ENCODE measurements at places on chromosomes 6 and 20.
A peak's percentile ranks its signal among the peaks of the same experiment; 100 is the strongest.

DNA sequence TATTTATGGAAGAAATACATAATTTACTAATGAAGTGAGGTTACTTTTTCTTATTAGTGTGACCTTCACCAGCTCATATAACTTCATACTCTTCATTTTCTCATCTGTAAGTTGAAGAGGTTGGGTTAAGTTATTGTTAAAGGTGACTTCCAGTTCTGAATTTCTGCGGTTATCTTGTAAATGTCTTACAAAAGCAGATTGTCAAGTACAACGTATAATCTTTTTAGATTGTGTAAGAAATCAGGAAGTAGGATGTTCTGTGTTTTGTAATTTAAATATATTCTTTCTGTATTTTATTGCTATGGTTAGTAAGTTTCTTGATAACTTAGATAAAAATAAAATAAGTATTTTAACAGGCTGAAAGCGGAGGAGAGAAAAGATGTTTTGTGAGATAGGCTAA lies 12.0 kb downstream of the WTAP start:
- DNase-seq = no peak

- DNase-seq = no peak
These were observed 159.7 kb upstream of the AHI1 start for GRCh38 chr6:135657207-135657606.

DNA sequence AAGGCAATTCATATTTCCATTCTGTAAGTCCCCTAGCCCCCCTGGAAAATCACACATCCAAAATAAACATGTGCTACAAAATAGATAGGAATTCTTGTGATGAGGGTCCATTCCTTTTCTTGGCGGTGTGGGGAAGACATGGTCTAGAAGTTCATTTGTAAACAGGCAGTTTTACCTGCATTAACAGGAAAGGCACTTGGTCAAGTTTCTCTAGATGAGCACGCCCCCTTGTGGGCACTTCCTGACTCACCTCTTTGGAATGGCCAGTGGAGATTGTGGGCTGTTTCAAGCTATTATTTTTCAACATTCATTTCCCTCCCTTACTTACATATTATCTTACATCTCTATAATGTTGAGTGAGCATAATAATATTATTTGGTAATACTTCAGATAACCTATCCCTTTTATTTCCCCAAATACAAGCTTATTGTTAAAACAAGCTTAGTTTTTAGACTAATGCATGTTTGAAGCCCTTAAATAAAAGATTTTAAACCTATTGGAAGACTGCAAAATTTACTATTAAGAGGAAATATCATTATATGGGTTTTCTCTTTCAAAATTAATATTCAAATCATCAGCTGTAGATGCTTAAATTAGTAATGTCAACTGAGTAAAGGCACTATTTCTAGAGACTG lies 92.1 kb downstream of the TASP1 start:
- peak; percentile 35 for DNase-seq

DNA sequence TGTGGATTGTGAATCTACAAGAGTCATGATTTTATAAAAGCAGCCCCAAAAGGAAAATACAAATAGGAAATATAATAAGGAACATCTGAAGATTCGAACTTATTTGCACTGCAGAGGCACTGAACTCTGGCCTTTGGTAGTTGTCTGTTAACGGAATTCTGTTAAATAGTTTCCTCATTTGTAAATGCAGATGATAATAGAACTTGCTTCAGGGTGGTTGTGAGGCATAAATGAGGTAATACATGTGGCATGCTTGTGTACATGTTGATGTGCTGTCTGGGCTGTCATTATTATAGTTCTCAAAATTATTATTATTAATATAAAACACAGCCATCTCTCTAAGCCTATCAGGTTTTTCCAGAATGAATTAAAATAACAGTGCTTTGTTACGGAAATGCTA lies 302.0 kb downstream of the NRN1 start:
- DNase-seq = no peak

DNA sequence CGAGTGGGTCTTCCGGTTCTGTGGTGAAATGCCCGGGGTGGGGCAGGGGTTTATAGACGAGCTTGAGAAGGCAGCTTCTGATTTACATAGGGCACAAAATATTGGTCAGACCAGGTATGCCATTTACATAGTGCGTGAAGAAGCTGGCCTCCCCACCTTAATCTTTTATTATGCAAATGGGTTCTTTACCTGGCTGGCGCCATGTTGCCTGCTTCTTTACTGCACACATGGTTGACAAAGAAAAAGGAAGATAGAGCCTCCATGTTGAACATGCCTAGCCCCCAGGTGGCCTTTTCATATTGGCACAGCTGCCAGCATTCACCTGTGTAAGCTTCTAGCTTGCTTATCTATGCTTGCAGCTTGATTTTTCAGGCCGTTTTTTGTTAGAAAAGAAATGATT lies 276.2 kb downstream of the PHACTR1 start:
- DNase-seq = no peak

DNA sequence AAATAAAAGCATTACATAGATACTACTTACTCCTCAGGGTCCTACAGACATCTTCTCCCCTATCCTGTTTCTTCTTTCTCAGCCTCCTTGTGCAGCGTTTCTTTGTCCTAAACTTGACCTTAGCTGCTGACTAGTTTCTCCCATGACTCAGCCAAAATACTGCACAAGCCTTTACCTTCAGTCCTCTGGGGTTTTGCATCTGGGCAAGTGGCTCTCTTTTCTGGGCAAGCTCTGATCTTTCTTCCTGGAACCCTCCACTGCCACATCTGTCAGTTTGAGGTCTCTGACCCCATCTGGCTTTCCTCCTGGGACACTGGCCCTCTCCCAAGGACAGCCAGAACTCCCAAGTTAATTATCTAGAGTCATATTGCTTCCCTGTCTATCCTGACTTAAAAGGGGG lies 838.4 kb downstream of the DHX35 start:
- DNase-seq = peak; percentile 22

- no peak for DNase-seq
These were observed 5.9 kb downstream of the TP53TG5 start for GRCh38 chr20:45372241-45372640.

Data from GM10248 (cell line).